A549 treated with Mapracorat at 1 μM for 4 hours (cell line): ENCODE measurements at places on chromosomes 5 and 9. TPM values are rescaled to one million over a fixed set of nuclear protein-coding genes. Genes with fewer than 3 reads are reported as not detected.

Gene NIM1K
- 0.07 to 0.50 TPM (median 0.14 TPM) in 5 replicates for total RNA-seq

Gene LRRC19
- total RNA-seq, result not detected in 5 replicates

Gene FRRS1L
- 0.13 to 0.63 TPM (median 0.24 TPM) in 5 replicates for total RNA-seq

Gene CATSPER3
- total RNA-seq, result 0.22 to 0.41 TPM (median 0.37 TPM) in 5 replicates

Gene CCNI2
- total RNA-seq, result 0.05 to 0.39 TPM (median 0.21 TPM) in 4 of 5 replicates, not detected in the other

Gene DOLK
- 32.4 to 39.8 TPM (median 37.3 TPM) in 5 replicates for total RNA-seq

Gene RMRP
- total RNA-seq, result 8.1 to 20.9 TPM (median 15.0 TPM) in 4 of 5 replicates, not detected in the other

Gene NPR3
- total RNA-seq, result 15.4 to 19.6 TPM (median 16.7 TPM) in 5 replicates

Gene IL9
- total RNA-seq, result not detected in 5 replicates

Gene RUSC2
- 24.4 to 34.4 TPM (median 34.1 TPM) in 5 replicates for total RNA-seq

Gene FAXDC2
- total RNA-seq, result 0.14 to 0.63 TPM (median 0.34 TPM) in 4 of 5 replicates, not detected in the other

Gene TPM2
- total RNA-seq, result 632 to 703 TPM (median 690 TPM) in 5 replicates

Gene SLIT3
- total RNA-seq, result 13.2 to 18.6 TPM (median 16.3 TPM) in 5 replicates

Gene GPBP1
- 36.1 to 50.2 TPM (median 38.8 TPM) in 5 replicates for total RNA-seq

Gene MCTP1
- 8.5 to 10.9 TPM (median 9.4 TPM) in 5 replicates for total RNA-seq

Gene SV2C
- 0.04 TPM in 1 of 5 replicates, not detected in the others for total RNA-seq
